ENCODE measurements at places on chromosomes 5 and 9.

GRCh38 chr9:114180696-114181606 lies 25.6 kb downstream of the COL27A1 start:
- DNase-seq: no peak

DNA sequence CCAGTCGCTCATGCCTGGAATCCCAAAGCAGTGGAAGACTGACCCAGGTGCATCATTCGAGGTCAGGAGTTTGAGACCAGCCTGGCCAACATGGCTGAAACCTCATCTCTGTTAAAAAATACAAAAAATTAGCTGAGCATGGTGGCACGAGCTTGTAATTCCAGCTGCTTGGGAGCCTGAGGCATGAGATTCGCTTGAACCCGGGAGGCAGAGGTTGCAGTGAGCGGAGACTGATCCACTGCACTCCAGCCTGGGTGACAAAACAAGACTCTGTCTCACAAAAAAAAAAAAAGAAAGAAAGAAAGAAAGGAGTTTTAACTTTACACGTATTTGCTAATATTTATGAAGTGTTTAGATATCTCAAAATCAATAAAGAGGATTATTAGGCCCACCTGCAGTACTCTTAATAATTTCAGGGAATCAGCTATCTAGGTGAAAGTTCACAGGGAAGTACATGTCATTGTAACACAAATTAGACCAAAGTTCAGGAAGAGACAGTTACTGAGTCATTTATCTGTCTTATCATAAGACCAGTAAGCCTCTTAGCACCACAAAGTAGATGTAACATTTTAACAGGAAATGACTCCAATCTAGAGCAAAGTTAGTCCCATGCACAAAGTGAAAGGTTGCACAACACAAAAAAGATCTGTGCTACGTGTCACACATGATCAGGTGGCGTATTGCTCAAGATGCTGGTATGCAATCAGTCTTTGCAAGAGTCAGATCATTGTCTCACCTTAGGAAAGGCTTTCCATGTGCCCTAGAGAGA lies 34.1 kb upstream of the PLIN2 start:
- no peak for DNase-seq

DNA sequence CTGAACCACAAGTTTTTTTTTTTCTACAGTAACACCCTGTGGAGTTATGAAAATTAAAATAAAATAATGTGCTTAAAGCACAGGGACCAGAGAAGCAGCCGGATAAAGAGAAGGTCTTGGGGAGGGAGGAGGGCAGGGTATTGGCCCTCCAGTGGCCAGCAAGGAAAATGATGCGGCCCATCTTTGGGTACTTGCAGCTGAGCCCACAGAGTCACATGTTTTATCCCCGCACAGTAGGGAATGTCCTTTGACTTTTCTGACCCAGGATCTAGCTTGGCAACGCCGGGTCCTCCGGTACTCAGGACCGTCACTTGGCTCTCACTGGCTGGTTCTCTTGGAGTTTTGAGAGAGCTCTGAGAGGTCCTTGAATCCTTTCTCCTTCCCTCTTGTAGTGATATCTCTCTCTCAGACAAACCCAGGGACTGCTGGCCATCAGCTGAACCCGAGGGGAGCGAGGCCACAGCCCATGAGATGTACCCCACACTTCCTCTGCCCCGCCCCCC lies 35.3 kb upstream of the HSPA9 start:
- DNase-seq: no peak

- no peak for DNase-seq
Measured at GRCh38 chr9:118674942-118675341, 694.3 kb downstream of the BRINP1 start.

GRCh38 chr5:170070556-170071412 lies 34.9 kb upstream of the FOXI1 start:
- no peak for DNase-seq

- DNase-seq: no peak
Measured at GRCh38 chr5:139050432-139050831, 147.7 kb downstream of the SIL1 start.

GRCh38 chr5:56170557-56170956 lies 62.6 kb downstream of the ANKRD55 start:
- no peak for DNase-seq

DNA sequence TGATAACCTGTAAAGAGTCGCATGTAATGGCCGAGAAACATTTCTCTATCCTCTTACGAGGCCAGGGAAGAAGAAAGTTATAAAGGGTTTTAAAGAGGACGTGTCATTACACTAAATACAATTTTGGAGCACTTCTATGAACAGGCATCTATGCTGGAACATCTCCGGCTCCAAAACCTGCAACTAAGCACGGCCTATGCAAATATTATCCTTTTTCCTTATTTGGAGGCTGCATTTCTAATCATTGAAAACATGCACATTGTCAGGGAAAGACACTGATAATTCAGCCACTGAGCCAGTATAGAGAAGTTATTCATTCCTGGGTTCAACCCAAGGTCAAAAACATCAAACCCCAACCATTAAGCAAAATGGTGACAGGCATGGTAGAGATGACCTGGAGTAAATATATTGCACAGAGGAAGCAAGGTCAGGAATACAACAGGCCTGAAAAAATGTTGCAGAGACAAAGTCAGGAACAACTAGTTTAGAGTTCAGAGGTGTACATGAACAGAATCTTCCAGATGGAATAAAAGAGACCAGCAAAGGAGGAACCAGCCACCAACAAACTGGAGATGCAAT lies 674.1 kb downstream of the NR2F1-AS1 start:
- no peak for DNase-seq

- no peak for DNase-seq
Measured at GRCh38 chr9:101836021-101836420, 97.6 kb upstream of the GRIN3A start.

GRCh38 chr5:80082281-80082680 lies 47.1 kb downstream of the THBS4 start:
- DNase-seq: no peak

DNA sequence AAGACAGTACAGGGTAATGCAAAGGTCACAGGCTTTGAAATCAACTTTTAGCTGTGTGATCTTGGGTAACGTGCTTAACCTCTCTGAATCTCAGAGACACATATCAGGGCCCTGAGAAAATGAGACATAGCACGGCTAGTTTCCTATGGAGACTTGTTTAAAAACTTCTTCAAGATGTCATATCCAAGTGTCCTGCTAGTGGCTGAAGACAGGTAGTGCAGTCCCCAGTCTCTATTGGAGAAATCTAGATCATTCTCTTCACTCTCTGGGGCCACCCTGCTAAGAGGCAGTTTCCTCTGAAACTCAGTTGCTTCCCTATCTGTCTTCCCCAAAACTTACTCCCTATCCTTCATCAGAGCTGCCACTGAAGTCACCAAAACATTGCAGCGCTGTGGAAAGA lies 30.3 kb upstream of the GRXCR2 start:
- no peak for DNase-seq

GRCh38 chr5:7856855-7857254 lies 5.9 kb upstream of the CFAP90 start:
- no peak for DNase-seq

- no peak for DNase-seq
Measured at GRCh38 chr5:164934039-164934438, 1428.6 kb downstream of the MAT2B start.

DNA sequence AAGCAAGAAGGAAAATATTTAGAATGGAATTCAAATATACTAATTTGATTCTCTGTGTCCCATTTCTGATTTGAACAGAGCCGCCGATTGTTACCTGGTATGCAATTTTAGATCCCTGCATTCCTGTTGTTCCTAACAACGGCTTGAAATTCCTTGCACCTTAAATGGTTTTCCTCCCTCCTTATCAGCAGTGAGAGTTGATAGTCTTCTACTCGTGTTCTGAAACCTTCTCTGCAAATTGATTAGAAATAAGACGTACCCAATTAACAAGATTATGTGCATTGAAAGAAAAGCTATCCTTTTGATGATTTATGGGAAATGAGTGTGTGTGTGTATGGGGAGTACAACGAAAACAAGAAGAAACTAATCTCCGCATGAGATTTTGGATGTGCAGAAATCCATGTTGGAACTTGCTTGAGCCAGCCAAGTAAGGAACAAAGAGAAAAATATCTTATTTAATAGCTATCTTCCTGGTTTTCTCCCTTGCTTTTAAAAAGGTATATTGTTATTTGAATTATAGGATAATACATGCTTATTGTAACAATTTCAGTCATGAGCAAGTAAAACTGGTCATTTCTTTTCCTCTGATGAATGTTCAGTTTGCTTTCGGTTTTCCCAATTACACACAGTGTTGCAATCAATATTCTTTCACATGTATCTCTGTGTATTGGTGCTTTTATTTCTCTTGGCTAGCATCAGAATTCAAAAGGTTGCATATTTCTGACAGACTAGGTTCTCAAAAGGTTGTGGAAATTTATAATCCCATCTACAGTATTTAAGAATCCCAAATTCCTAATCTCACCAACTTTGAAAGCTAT lies 211.1 kb upstream of the ACTBL2 start:
- DNase-seq: no peak

DNA sequence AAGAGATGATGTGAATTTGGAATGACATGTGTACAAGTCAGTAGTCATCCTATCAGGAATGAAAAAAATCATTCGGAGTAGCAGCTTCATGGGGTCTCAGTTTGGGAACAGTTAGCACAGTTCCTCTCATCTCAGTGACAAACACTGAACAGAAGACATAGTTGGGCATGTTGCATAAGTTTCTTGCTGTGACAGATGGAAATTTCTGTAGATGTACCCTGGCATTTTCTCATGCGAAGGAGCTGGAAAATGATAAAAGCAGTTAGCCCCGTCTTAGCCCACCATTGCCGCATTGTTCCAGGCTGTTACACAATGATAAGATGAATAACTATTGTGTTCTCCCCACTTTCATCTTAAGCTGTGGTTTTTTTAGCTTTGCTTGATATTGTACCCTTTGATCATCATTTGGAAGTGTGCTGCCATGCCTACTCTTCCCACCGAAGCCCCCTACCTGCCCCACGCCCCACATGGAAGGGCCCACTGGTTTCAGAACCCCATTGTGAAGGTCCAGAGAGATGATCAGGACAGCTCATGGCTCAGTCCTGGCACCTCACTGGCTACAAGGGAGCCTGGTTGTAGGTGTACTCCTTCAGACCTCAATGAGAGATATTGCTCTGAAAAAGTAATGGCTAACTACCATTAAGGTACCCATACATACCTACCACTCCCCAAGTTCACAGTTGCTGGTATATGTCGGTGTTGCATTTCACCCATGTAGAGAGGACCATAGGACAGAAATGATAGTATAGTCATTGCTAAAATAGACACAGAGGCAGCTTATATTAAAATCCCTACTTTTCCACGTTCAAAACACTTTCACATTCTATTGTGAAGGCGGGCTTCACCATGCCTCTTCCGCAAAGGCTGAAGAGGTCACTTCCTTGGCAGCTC lies 38.8 kb downstream of the SFXN1 start:
- no peak for DNase-seq

DNA sequence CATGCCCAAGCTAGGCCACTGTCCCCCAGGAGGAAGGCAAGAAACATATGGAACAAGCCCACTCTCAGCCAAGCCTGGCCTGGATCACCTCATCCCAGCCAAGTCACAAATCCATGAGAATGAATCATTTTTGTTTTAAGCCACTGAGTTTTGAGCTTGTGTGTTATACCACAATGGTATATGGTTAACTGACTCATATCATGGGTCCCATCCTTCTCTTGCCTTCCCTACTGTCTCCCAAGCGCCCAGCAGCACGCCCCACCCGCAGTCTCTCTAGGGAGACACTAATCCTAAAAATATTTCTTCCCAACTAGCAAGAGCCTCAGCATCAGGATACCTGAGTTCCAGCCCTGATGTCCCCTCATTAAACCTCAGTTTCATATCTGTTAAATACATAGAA lies 248.1 kb downstream of the CDK5RAP2 start:
- DNase-seq: no peak

- no peak for DNase-seq
Measured at GRCh38 chr5:59773294-59773693, 120.2 kb downstream of the PDE4D start.

DNA sequence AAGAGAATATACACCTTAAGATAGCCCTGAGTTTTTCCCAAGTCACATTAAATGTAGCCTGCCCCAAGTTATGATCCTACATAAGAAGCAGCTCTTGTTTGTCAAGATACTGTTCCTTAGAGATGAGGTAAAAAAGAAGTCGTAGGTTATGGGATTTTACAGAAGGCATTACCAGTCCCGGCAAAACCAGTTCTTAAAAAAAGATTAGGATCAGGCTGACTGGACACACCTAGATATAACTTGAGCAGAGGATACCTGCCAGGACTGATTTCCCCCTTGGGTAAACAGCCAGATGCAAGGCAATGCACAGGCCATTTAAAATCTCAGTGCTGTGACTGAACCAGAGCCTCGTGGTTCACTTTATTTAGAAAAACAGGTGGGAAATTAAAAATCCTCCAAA lies 14.1 kb upstream of the SEMA5A start:
- DNase-seq: no peak

DNA sequence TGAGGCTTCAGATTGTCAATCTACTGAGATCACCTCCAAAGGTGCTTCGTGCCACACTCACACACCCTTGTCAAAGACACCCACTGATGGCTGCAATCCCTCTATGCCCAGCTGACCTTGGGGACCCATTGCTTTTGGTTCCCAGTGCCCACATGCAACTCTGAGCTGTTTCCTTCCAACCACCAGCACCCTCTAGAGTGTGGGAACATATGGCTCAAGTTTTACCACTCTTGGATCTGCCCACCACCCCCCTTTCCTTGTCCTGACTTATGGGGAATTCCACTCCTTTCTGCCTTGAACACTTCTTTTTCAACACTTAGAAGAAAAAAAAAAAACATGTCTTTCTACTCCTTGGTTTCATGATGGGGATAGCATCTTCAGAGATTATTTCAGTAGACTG lies 360.2 kb downstream of the ENC1 start:
- no peak for DNase-seq

DNA sequence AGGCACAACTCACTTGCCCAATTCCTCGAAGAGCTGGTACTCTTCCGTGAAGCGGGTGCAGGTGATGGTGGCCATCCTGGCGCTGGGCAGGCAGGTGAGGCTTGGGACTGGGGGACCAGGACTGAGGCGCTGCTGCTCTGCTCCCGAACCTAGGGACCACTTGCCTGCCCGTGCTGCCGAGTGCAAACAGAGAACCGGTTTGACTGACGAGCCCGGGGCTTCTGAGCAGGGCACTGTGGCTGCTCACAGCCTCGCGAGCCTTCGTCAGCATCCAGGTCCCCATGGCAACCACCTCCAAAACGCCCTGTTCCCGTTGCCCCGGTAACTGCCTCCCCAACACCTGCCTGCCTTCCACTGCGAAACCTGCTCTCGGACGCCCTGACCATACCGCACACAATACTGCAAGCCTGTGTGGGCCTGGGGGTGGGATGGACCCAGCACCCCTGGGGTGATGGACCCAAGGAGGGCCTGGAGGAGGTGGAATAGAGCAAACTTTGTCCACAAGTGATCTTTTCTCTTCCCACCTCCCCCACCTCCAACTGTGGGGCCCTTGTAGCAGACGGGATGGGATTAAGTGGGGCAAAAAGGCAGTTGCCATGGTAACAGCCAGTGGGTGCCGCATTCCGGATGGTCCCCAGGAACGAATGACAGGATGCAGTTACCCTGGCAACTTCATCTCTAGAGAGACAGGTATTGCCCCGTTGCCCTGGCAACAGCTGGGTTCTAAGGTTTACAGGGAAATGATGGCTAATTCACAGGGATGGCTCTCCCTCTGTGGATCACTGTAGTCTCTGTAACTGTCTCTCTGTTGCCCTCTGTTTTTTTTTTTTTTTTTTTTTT lies at the start of gene CAMK2A:
Gene CAMK2A, minus strand, starts transcription at position 223 of the 840 bp plus-strand sequence. Its CDS starts 148 bp downstream, at position 75.
- no peak for DNase-seq
